ENCODE measurements at places on chromosomes 16 and 17. TPM values are rescaled to one million over a fixed set of nuclear protein-coding genes. Genes with fewer than 3 reads are reported as not detected.

ADAMTS18 gene
- not detected for total RNA-seq

CTRB2 gene
- not detected for total RNA-seq

CENPN gene
- total RNA-seq = not detected

GOSR1 gene
- 35.7 TPM for total RNA-seq

MT1M gene
- total RNA-seq = 5.2 TPM

TAC4 gene
- not detected for total RNA-seq

KCNG4 gene
- not detected for total RNA-seq

TP53TG3 gene
- total RNA-seq = not detected

CIBAR2 gene
- total RNA-seq = 54.0 TPM

EPN3 gene
- 109 TPM for total RNA-seq

GRB7 gene
- total RNA-seq = 43.9 TPM

TBC1D3G gene
- not detected for total RNA-seq

TMEM235 gene
- total RNA-seq = not detected

FSCN2 gene
- not detected for total RNA-seq

Measured in stomach (tissue), 19 donors.